ENCODE measurements at places on chromosomes 6 and 20.

GRCh38 chr20:15267935-15268334 is 930.5 kb upstream of the FLRT3 start:
- DNase-seq = no peak

DNA sequence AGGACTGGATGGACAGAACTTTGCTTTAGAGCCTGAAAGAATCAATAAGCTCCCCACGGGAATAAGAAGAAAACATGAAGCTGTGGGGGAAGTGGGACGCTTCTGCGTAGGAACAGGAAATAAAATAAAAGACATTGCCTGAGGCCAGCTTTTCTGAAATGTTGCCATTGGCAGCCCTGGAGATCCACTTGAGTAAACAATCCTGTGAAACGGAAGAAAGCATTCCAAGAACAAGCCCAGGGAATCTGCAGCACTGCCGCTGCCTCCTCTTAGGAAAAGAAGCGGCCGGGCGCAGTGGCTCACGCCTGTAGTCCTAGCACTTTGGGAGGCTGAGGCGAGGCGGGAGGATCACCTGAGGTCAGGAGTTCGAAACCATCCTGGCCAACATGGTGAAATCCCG is 182.3 kb upstream of the RALGAPA2 start:
- DNase-seq = no peak

DNA sequence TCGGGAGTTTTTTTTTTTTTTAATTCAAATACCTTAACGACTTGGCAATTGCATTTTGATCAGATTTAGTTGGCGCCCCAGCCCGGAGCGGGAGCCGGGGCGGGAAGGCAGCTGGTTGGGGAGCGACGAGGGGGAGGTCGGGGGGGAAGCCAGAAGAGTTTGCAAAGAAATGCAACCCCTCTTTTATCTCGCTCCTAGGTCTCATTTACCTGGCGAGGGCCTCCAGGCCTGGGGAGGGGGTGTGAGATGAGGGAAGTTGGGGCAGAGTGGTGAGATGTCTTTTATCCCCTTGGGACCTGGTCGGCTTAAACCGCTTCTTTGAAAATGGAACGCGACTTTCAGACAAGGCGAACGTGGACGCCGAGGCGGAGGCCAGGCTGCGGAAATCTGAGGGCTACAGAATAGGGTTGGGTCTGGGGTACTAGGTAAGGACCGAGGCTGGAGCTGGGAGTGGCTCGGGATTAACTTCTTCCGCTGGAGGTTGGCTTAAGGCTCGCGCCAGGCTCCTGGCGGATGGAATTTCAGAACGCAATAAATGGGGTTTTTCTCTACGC is 40.3 kb downstream of the NCR2 start:
- DNase-seq = no peak

DNA sequence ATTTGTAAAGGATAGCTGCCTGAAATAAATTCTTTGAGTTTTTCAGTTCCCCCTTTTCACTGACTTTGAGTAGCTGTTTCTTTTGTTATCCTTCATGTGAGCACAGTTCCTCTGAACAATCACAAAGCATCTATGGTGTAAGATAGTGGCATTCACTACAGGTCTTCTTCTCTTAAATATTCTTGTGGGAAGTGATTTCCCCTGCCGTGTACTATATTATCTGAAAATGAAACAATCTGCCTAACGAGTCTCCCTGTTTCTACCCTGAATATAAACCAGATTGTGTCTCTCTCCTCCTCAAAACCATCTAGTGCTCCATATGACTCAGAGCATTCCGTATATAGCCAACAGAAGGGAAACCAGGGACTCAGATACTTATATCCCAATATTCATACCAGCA is 380.1 kb upstream of the SOX4 start:
- DNase-seq = no peak

- DNase-seq = no peak
These were observed 83.9 kb upstream of the LGSN start for GRCh38 chr6:63403725-63404124.

GRCh38 chr20:22374678-22375590 is 209.4 kb downstream of the FOXA2 start:
- no peak for DNase-seq

- no peak for DNase-seq
These were observed 15.8 kb upstream of the MAFB start for GRCh38 chr20:40704828-40705227.

GRCh38 chr6:137791281-137792159 is 75.5 kb upstream of the TNFAIP3 start:
- no peak for DNase-seq

- DNase-seq = no peak
These were observed 18.4 kb upstream of the IFNGR1 start for GRCh38 chr6:137237413-137238170.

GRCh38 chr6:105639124-105639523 is 236.2 kb upstream of the PREP start:
- no peak for DNase-seq

DNA sequence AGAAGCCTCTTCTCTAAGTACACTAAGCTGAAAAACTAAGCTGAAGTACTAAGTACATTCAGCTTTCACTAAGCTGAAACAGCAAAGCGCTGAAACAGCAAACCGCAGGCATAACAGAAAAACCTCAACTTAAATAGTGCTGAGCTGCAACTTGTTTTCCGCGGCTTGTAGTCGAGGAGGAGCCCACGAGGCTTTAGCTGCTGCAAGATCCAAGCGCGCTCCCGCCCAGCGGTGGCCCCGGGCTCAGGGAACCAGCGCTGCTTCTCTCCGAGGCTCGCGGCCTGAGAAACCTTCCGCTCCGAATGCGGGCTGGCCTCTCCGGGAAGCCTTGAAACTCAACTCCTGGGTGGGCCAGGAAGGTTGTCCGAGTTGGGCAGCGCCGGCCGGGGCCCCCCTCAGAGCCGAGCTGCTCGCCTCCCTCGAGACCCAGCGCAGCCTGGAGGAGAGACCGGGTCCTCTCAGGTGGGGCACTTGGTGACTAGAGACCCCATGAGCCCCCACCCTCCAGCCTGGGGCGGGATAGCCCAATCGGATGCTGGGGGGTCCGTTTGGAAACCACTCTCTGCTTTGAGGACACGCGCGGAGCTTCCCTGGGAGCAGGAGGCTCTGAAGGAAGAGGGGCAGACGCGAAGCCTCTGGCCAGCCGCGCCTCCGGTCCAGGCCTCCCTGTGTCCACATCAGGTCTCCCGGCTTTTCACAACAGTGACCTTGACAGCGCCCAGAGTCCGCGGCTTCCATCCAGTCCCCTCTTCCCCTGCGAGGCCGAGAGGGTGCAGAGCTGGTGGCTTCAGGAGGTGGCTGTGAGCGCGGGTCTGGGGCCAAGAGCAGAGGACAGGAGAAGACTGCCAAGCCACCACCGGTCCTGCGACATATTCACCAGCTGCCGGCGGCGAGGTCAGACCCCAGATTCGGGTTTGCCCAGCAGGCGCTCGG is 38.1 kb upstream of the HLA-E start:
- peak; percentile 57 for DNase-seq

DNA sequence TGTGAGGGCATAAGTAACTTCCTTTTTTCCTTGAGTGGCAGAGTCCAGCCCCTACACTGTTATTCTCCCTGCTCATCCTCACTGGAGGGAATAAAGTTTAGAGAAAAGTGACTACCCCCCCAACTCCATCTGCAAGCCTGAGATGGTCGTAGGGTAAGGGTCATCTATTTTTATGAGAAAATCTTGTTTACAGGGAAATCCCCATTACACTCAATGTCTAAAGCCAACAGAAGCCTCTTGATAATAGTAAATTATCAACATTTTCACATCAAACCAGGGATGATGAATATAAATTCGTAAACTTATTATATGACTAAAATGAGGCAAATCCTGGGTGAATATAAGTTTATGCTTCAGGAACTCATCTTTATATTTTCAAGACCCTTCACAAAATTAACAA is 174.0 kb upstream of the KCNK16 start:
- DNase-seq = no peak

- no peak for DNase-seq
These were observed 63.4 kb downstream of the CNBD2 start for GRCh38 chr20:36031806-36032205.

- no peak for DNase-seq
These were observed 66.1 kb upstream of the NOX3 start for GRCh38 chr6:155521719-155522118.

DNA sequence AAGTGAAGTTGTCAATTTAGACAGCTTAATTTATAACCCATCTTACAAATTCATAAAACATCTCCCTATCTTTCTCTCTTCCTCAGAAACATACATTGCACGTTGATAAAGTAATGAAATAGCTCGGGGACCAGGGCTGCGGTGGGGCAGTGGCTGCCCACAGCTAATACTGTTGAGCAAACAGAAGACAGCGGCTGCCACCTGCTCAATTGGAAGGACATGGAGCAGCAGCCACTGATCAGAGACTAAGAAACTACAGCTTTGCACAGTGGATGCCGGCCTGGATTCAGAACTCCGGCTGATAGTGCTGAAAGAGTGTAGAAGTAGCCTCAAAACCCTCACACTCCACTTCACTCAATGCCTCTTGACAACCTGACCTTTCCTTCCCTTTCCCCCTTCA is 157.9 kb upstream of the PDE10A start:
- DNase-seq = no peak

DNA sequence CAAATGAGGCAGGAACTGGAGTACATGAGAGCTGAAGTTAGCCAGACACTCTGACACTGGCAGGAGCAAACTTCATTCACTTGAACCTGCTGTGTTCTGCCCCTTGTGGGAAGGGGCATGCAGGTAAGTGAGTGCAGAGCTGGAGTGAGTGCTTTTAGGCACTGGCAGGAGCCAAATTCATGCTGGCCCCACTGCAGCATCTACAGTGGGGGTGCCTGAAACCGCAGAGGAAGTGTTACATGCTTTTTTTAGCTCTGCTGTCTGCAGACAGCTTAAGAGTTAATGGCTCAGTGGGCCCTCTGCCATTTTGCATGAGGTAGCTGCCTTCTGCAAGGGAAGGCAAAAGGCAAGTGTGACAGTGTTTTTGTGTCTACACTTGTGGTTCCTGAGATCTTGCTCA is 167.9 kb upstream of the SYNCRIP start:
- no peak for DNase-seq

DNA sequence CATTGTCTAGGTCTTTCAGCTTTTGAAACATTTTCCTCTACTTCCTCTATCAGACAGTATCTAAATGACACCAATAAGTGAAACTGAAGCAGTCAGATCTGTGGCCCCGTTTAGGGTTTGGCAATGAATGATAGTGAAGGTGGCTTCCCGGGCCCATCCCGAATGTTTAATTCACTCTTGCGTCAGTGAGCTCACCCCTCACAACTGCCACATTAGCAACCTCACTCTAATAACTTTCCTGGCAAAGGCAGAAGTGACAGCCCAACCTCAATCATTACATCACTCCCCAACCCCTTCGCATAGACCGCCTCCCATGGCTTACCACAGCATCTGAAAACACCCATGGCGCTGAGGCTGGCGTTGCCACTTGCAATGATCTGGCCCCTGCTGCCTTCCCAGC is 92.4 kb upstream of the CD83 start:
- no peak for DNase-seq

- no peak for DNase-seq
These were observed 305.8 kb downstream of the CDH26 start for GRCh38 chr20:60263725-60264709.

DNA sequence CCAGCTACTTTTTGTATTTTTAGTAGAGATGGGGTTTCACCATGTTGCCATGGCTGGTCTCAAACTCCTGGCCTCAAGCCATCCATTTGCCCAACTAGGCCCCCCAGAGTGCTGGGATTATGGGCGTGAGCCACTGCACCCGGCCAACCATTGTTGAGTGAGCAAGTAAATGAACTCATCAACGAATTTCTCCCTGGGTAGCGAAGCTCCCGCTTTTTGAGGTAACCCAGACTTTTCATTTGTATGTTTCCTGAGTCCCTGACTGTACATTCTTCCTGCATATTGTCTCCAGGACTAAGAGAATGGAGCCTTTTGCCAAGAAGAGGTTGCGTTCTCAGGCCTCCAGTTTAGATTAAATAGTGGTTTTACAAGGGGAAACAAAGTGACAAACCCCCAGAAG is 36.4 kb downstream of the RIPOR3 start:
- DNase-seq = no peak

GRCh38 chr6:159267165-159267564 is 98.0 kb downstream of the FNDC1 start:
- DNase-seq = no peak

- DNase-seq = no peak
These were observed 4.5 kb downstream of the NRN1 start for GRCh38 chr6:6002005-6002847.

DNA sequence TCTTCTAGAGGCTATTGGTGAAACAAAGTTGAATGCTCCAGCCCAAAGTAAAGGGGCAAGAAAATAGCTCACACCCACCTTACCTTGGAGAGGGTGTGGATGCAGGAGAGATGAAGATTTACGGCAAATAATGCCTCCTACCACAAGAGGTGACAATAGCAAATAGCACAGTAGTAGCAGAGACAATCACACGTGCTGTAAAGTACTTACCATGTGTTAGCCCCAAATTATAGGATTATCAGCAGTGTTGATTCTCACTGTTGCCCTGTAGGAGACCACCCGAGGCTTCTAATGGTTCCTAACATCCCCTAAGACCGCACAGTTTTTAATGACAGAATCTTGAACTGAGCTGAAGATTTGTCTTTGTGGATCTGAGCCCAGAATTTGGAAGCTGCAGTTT is 94.8 kb upstream of the FOXA2 start:
- DNase-seq = no peak

- no peak for DNase-seq
These were observed 1123.5 kb upstream of the MAP3K7 start for GRCh38 chr6:91710342-91710741.

DNA sequence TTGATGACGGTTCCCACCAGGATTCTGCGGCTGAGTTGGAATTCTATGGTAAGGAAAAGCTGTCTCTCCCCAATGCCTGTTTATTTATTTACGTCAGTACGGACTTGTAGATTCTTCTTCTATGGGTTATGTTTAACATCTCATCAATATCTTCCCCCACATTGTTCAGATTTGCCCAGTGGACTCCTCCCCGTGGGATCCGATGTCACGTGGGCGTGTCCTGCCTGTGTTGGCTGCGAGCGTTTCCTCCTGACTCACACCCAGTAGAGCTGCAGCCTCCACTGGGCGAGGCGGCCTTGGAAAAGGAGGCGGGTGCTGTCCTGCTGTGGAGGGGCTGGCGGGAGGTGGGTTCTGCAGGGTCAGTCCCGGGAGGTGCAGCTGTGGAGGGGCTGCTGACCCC is 46.8 kb upstream of the SLCO4A1 start:
- no peak for DNase-seq

GRCh38 chr6:62942000-62942399 is 269.3 kb upstream of the FKBP1C start:
- no peak for DNase-seq

- DNase-seq = no peak
These were observed 105.2 kb upstream of the FOXC1 start for GRCh38 chr6:1504465-1504864.

GRCh38 chr6:43391440-43392031 is 22.1 kb upstream of the ZNF318 start:
- no peak for DNase-seq

- no peak for DNase-seq
These were observed 19.0 kb downstream of the SRC start for GRCh38 chr20:37364927-37365272.

GRCh38 chr6:402901-403658 is 11.5 kb downstream of the IRF4 start:
- DNase-seq = no peak

Data from GM12892 (cell line).